ENCODE measurements at places on chromosomes 16 and 17. TPM values are rescaled to one million over a fixed set of nuclear protein-coding genes. Genes with fewer than 3 reads are reported as not detected.
A peak's percentile ranks its signal among the peaks of the same experiment; 100 is the strongest.

CNTNAP1 gene
- total RNA-seq, result 9.0 TPM

PLLP gene
- 77.5 TPM for total RNA-seq

NOD2 gene
- total RNA-seq, result 13.2 TPM

NACA2 gene
- not detected for total RNA-seq

GRCh38 chr17:75633486-75634375, 497 bp downstream of the SMIM5 start:
- peak; percentile 91 for DNase-seq
- peak overlapping the region; percentile 80 for H3K27ac ChIP-seq
- no peaks in the 10 kb centered on the region for H3K27me3 ChIP-seq

GRCh38 chr16:52535076-52535475, 11.9 kb downstream of the TOX3 start:
- DNase-seq, result no peak
- no peak overlapping the region for H3K27ac ChIP-seq
- H3K36me3 ChIP-seq, result no peaks in the 10 kb centered on the region
- H3K4me1 ChIP-seq, result no peaks in the 10 kb centered on the region

DNA sequence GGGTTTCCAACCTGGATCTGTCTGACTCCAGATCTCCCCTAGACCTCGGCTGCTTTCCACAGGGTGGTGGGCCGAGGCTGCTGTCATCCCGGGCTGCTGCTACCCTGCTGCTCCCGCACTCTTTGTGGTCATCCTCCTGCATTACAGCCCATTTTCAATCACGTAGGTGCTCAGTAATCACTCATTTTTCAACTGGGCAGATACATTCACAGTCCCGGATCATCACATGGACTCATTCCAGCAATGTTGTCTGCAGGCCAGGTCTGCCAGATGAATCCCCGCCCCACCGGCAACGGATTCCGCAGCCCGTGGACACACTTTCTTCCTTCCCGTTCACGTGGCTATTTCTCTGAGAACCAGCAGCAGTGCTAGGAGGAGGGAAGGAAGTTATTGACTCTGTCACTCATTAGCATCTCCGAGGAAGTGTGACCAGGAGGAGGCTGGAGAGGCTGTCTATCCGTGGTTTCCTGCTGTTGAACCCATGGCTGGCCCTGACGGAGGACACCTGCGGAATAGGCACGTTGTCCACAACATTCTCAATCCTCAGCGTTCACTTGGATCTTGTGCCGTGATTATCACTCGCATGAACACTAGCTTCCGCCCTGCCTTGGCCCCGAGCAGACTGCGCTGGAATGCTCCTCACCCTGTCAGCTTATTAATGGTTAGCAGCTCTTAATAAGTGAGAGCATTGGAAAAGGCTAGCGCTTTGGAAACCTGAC, 14.7 kb upstream of the ZCCHC14 start:
- H3K4me1 ChIP-seq, result peaks cover 16% of the 10 kb centered on the region
- no peaks in the 10 kb centered on the region for H3K36me3 ChIP-seq
- H3K27ac ChIP-seq, result no peak overlapping the region
- no peaks in the 10 kb centered on the region for H3K27me3 ChIP-seq

DNA sequence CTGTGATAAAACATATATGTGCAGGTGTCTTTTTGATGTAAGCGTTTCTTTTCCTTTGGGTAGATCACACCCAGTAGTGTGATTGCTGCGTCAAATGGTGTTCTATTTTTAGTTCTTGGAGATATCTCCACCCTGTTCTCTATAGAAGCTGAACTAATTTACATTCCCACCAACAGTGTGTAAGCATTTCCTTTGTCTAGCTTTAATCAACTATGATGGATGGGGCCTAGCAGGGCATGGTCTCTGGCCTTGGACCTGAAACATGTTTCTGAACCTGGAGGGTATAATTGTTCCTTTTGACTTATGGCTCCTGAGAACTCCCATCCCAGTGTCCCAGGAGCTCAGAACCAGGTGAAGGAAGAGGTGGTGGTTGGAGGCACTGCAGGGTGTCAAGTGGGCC, 93.9 kb downstream of the HAPSTR1 start:
- no peaks in the 10 kb centered on the region for H3K27me3 ChIP-seq
- no peak for DNase-seq
- H3K36me3 ChIP-seq, result no peaks in the 10 kb centered on the region
- no peaks in the 10 kb centered on the region for H3K4me1 ChIP-seq

- H3K27me3 ChIP-seq, result peaks cover 59% of the 10 kb centered on the region
- H3K4me3 ChIP-seq, result no peak overlapping the region
- no peaks in the 10 kb centered on the region for H3K36me3 ChIP-seq
- H3K27ac ChIP-seq, result no peak overlapping the region
These were observed 2.3 kb upstream of the MEIOC start for GRCh38 chr17:44653954-44654353.

DNA sequence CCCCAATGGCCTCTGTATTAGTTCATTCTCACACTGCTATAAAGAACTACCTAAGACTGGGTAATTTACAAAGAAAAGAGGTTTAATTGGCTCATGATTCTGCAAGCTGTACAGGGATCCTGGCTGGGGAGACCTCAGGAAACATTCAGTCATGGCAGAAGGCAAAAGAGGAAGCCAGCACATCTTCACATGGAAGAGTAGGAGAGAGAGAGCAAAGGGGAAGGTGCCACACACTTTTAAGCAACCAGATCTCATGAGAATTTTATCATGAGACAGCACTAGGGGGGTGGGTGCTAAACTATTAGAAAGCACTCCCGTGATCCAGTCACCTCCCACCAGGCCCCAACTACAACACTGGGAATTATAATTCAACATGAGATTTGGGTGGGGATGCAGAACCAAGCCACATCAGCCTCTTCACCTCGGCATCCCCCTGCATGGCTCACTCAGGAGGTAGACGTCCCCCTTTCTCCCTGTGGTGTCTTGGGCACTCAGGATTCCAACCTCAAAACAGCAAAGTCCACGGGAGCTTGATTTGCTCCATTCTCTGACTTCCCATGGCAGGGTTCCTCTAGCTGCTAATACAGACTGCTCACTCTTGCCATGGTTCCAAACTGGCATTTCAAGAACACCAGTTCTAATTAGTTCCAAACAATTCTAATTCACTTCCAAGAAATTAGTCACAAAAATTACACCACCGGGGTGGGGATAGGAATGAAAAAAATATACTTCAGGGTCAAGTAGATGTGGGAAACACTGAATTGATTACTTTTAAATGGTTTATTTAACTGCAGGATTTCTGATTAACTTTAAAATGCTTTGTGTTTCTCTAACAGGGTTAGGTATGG, 203.8 kb upstream of the HSBP1 start:
- DNase-seq, result no peak
- H3K36me3 ChIP-seq, result no peaks in the 10 kb centered on the region
- H3K4me3 ChIP-seq, result no peak overlapping the region
- no peaks in the 10 kb centered on the region for H3K27me3 ChIP-seq

- no peaks in the 10 kb centered on the region for H3K4me1 ChIP-seq
- H3K27me3 ChIP-seq, result no peaks in the 10 kb centered on the region
- H3K4me3 ChIP-seq, result no peak overlapping the region
- H3K27ac ChIP-seq, result no peak overlapping the region
- no peak for DNase-seq
- no peaks in the 10 kb centered on the region for H3K36me3 ChIP-seq
These were observed 207.1 kb upstream of the ASIC2 start for GRCh38 chr17:33500151-33500550.

DNA sequence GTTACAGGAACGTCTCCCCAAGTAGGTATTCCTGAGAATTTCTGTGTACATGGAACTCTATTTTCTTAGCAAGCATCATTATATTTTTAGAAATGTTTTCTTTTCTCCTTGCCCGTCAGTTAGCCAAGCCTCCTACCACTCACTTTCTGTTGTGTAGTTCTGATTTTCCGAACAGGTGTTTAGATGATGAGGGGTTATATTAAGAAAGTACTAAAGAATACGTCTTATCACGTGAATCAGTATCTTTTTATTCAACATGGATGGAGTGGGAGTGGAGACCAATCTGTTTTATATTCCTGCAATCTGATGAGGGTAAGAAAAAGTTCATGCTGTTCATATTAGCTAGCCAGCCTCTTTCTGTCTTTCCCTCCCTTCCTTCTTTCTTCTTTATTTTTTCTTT, 29.4 kb downstream of the MSI2 start:
- peaks cover 5% of the 10 kb centered on the region for H3K36me3 ChIP-seq
- H3K4me1 ChIP-seq, result no peaks in the 10 kb centered on the region
- no peak for DNase-seq
- H3K4me3 ChIP-seq, result no peak overlapping the region
- no peaks in the 10 kb centered on the region for H3K27me3 ChIP-seq
- no peak overlapping the region for H3K27ac ChIP-seq

DNA sequence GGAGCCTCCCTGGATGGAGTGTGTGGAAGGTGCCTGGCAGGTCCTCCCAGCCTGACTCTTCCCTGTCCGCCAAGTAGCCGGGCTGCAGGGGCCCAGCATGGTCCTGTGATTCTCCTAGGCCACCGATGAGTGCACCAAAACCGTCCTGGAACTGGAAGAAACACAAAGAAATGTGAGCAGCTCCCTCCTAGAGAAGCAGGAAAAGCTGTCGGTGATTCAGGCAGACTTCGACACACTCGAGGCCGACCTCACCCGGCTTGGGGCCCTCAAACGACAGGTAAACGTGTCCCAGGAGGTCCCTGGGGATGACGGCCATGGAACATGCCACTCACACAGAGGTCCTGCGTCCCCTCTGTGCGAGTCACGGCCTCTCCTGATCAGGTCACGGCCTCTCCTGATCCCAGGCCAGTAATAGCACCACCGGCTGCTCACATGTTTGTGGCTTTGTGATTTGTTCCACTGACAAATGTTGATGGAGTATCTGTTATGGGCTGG, 4.2 kb upstream of the GAA start:
- H3K4me3 ChIP-seq, result no peak overlapping the region
- H3K4me1 ChIP-seq, result peaks cover 11% of the 10 kb centered on the region
- H3K27ac ChIP-seq, result no peak overlapping the region
- no peak for DNase-seq

Measured in lower lobe of right lung (tissue), 2 donors.